ENCODE measurements at places on chromosomes 6 and 20.

DNA sequence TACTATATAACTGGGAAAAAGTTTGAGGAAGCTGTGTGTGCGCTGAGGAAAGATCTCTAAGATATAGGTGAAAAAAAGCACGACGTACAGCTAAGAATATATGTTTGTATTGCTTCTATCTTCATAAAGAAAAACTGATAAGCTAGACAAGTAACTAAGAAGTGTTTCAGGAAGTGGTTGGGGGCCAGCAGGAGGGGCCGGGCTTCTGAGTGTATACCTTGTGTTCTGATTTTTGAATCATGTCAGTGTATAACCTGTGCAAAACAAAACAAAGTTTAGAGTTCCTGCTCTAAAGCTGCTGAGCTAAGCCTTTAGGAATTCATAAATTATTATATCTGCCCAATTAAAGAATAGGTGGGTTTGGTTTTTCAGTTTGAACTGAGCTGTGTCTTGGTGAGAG, 7.9 kb upstream of the OSER1 start:
- H3K27ac ChIP-seq = no peak overlapping the region
- H3K4me3 ChIP-seq = no peak overlapping the region
- no peaks in the 10 kb centered on the region for H3K4me1 ChIP-seq
- no peak for DNase-seq
- H3K27me3 ChIP-seq = no peaks in the 10 kb centered on the region

GRCh38 chr6:3712827-3713665, 38.5 kb downstream of the PXDC1 start:
- H3K27me3 ChIP-seq = no peaks in the 10 kb centered on the region
- H3K4me3 ChIP-seq = no peak overlapping the region
- H3K36me3 ChIP-seq = no peaks in the 10 kb centered on the region
- H3K4me1 ChIP-seq = no peaks in the 10 kb centered on the region

GRCh38 chr6:133681891-133682290, 207.0 kb upstream of the TCF21 start:
- H3K27ac ChIP-seq = no peak overlapping the region
- DNase-seq = no peak
- no peaks in the 10 kb centered on the region for H3K4me1 ChIP-seq
- no peaks in the 10 kb centered on the region for H3K27me3 ChIP-seq

GRCh38 chr6:135880066-135880972, 28.8 kb downstream of the PDE7B start:
- no peak overlapping the region for H3K4me3 ChIP-seq
- no peaks in the 10 kb centered on the region for H3K4me1 ChIP-seq
- no peaks in the 10 kb centered on the region for H3K27me3 ChIP-seq
- no peaks in the 10 kb centered on the region for H3K36me3 ChIP-seq

DNA sequence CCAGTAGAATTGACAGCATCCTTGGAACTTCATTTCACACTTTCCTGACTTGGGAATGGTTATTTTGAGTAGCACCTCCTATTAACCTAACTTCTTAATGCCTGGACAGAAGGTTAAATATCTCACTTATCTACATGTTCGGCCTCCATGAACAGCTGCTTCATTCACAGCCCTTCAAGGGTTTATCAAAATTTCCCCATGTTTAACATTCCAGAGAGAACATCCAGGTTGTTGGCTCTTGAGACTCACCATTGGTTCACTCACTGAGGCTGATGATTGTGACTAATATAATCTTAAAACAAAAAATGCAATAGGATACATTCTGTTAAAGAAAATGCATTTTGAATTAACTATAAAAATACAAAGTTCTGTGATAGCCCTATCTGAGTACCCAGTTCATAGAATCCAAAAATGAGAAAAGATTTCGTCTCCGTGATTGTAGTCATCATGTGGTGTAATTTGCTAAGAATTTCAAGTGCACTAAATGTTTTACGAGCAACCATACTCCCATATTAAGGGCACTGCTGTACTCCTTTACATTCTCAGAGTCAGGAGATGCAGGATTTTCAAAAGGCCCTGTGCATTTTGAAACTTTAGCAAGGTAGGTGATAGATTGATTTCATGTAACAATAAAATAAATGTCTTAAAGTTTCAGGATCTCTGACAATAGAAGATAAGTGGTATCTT, 260.6 kb upstream of the TAB2 start:
- H3K27me3 ChIP-seq = no peaks in the 10 kb centered on the region
- H3K27ac ChIP-seq = no peak overlapping the region
- no peaks in the 10 kb centered on the region for H3K36me3 ChIP-seq
- peaks cover 9% of the 10 kb centered on the region for H3K4me1 ChIP-seq
- no peak for DNase-seq

- H3K27ac ChIP-seq = no peak overlapping the region
- no peak for DNase-seq
- no peaks in the 10 kb centered on the region for H3K4me1 ChIP-seq
- no peaks in the 10 kb centered on the region for H3K36me3 ChIP-seq
- H3K27me3 ChIP-seq = no peaks in the 10 kb centered on the region
Measured at GRCh38 chr20:9143926-9144325, 75.0 kb downstream of the PLCB4 start.

GRCh38 chr20:36548006-36548315, 6.6 kb downstream of the MYL9 start:
- H3K4me3 ChIP-seq = no peak overlapping the region
- H3K4me1 ChIP-seq = no peaks in the 10 kb centered on the region
- DNase-seq = no peak
- no peaks in the 10 kb centered on the region for H3K27me3 ChIP-seq
- H3K36me3 ChIP-seq = no peaks in the 10 kb centered on the region
- no peak overlapping the region for H3K27ac ChIP-seq

GRCh38 chr6:147738516-147739162, 230.1 kb downstream of the SAMD5 start:
- H3K27ac ChIP-seq = no peak overlapping the region
- H3K4me1 ChIP-seq = no peaks in the 10 kb centered on the region
- H3K4me3 ChIP-seq = no peak overlapping the region
- DNase-seq = peak; percentile 6
- no peaks in the 10 kb centered on the region for H3K27me3 ChIP-seq

- H3K36me3 ChIP-seq = no peaks in the 10 kb centered on the region
- H3K27me3 ChIP-seq = no peaks in the 10 kb centered on the region
- no peak for DNase-seq
- H3K27ac ChIP-seq = no peak overlapping the region
- H3K4me1 ChIP-seq = no peaks in the 10 kb centered on the region
Measured at GRCh38 chr6:3446184-3446583, 10.7 kb downstream of the SLC22A23 start.

DNA sequence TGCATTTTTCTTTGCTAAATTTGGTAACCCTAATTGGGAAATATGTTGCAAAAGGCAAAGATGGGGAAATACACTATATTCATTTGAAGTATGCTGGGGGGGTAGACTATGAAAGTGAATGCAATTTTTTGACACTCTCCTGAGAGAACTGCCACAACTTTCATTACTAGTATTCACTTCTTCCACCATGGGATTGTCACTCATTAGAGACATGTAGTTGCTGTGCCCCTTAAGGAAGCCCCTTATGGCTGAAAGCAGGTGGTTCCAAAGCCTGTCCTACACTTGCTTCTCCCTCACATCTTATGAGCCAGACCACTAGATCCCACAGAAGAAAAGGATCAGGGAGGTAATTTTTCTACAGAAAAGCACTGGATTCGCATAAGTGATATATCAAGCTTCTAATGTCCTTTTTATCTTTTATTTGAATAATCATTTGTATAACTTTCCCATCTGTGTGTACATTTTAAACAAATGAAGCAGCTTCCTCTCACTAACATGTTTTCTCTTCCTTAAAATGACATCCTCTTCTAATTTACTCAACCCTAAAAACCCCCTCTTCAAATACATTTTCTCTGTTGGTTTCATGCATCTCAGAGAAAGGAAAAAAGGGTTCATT, 83.8 kb downstream of the GCLC start:
- H3K4me1 ChIP-seq = peaks cover 4% of the 10 kb centered on the region
- no peak overlapping the region for H3K4me3 ChIP-seq
- H3K27me3 ChIP-seq = no peaks in the 10 kb centered on the region
- H3K36me3 ChIP-seq = no peaks in the 10 kb centered on the region
- H3K27ac ChIP-seq = no peak overlapping the region

DNA sequence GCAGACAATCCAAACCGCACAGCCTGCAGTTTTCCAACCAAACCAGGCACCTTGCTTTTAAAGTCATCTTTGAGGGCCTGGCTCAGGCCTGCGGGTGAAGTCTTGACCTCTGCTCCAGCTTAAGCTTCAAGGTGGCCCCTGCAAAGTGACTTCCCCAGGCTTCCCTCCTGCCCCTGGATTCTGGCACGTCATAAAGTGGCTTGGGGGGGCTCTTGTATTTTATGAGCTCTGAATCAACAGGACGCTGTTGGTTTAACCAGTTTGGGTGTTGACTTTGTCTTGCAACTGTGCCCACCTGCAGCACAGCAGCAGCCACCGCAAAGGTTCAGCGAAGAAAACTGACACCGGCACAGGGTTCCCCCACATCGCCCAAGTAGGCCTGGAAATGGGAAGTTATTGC, 81.2 kb downstream of the NFATC2 start:
- no peak overlapping the region for H3K27ac ChIP-seq
- peaks cover 9% of the 10 kb centered on the region for H3K4me1 ChIP-seq
- DNase-seq = no peak
- no peaks in the 10 kb centered on the region for H3K36me3 ChIP-seq

- no peak overlapping the region for H3K4me3 ChIP-seq
- H3K27ac ChIP-seq = peak overlapping the region; percentile 21
- no peaks in the 10 kb centered on the region for H3K27me3 ChIP-seq
Measured at GRCh38 chr6:89409461-89410035, 2.5 kb downstream of the RRAGD start.

DNA sequence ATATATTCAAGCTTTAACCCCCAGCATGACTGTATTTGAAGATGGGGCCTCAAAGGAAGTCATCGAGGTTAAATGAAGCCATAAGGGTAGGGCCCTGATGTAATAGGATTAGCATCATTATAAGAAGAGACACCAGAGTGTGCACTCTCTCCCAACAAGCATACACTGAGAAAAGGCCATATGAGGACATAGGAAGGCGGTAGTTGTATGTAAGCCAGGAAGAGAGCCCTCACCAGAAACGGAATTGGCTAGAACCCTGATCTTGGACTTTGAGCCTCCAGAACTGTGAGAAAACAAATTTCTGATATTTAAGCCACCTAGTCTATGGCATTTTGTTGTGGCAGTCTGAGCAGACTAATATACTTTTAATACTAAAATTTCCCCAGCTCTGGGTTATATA, 150.1 kb upstream of the STXBP5 start:
- no peaks in the 10 kb centered on the region for H3K36me3 ChIP-seq
- DNase-seq = no peak
- H3K27me3 ChIP-seq = no peaks in the 10 kb centered on the region
- no peak overlapping the region for H3K27ac ChIP-seq
- H3K4me1 ChIP-seq = no peaks in the 10 kb centered on the region
- no peak overlapping the region for H3K4me3 ChIP-seq

DNA sequence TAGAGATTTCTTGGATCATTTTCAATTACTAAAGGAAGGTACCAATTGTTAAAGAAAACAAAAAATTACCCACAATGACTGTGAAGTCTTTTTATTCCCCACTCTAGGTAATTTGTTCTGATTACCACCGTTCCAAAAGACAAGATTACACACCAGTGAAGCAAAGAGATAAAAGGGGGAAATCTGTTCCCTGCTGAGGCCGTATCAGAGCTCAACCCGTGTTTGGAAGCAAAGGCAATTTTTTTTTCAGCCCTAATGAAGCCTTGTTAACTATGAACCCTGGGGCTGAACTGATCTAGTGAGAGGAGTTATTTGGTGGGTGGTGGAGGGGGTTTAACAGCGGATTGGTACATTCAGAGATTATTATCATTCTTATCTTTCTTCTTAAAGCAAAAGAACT, 128.5 kb downstream of the ALDH8A1 start:
- H3K4me1 ChIP-seq = no peaks in the 10 kb centered on the region
- no peak for DNase-seq
- H3K36me3 ChIP-seq = no peaks in the 10 kb centered on the region
- H3K4me3 ChIP-seq = no peak overlapping the region
- H3K27ac ChIP-seq = no peak overlapping the region
- H3K27me3 ChIP-seq = no peaks in the 10 kb centered on the region

Measured in prostate gland (tissue), 2 donors.